ENCODE measurements at places on chromosomes 7 and 10. TPM values are rescaled to one million over a fixed set of nuclear protein-coding genes. Genes with fewer than 3 reads are reported as not detected.

DNA sequence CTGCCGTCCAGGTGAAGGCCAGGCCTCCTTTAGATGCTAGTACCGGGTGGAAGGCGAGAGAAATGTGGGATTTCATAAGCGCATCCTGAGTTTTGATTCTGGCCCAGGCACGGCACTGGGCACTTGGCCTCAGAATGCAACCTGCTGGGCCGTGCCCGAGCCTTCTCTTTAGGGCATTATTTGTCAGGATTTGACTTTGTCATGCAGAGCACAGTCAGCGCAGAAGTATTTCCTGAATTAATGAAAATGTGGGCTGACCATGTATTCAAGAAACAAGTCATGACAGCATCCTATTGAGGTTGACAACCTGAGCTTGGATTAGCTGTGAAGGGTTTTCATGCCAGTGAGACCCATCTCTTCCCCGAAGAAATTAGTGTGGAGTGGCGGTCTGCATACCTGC lies 34.4 kb downstream of the RCC1L start:
- DNase-seq = no peak

GRCh38 chr10:9091530-9092093 lies 1037.1 kb downstream of the GATA3 start:
- DNase-seq = no peak

GRCh38 chr10:73263693-73264347 lies 11.4 kb upstream of the MRPS16 start:
- DNase-seq = no peak

- DNase-seq = peak; percentile 89
Observed at GRCh38 chr7:155298288-155298833, 683 bp downstream of the INSIG1 start.

DNA sequence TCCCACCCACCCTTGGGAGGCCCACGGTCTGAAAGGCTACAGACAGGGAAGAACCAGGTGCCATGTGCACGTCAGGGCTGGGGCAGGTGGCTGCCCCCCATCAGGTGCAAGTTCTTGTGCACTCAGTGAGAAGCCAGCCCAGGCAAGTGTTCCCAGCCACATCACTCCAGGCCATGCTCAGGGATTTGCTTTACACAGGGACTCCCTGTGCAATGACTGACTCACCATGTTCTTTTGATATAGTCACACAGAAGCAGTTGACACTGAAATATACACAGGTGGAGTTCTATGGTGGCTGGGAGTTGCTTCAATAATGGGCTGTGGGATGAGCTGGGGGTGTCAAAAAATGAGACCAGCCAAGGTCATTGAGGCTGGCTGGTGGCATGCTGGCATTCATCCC lies 8.0 kb upstream of the CHST15 start:
- DNase-seq = no peak

- DNase-seq = no peak
Observed at GRCh38 chr7:42485301-42485766, 248.3 kb upstream of the GLI3 start.

GRCh38 chr10:88127269-88127668 lies 263.8 kb downstream of the PTEN start:
- no peak for DNase-seq

DNA sequence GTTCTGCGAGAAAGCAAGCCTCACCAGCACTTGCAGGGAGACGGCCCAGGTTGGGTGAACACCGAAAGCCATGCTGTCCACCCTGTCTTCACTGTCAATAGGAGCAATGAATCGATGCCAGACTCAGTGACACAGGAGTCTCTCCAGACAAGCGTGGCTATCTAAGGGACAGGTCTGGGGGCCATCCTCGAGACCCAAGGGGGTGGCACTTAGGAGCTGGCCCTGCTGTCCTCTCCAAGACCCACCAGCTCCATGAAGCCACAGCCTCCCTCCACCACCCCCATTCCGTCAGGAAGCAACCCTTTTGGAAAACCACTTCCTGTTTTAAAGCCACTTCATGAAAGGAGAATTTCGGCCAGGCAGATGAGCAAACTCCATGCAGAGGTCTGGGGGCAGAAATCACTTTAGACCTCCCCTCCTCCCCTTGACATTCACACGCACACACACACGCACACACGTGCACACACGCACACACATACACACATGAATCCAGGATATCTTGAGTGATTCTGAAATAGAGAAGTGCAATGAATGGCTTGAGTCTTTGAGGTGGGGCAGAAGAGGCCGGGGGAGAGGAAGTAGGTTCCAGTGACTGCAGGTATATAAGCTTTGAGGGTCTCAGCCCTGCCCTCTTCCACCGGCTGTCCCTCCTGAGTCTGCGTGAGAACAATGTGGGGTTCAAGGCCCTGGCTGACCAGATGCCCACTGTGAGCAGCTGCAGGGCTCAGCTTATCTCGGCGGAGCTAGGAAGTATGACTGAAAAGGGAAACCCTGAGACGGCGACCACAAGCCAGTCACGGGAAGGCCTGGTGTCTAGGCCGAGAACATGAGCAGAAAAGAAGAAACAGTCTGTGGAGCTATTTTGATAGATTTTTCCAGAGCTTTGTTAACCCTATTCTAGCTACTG lies 25.0 kb downstream of the RGS10 start:
- DNase-seq = peak; percentile 68

PON1 gene
- 1.7 TPM for total RNA-seq

NUTM2D gene
- 5.7 TPM for total RNA-seq

TMEM130 gene
- 5.3 TPM for total RNA-seq

FRAT2 gene
- 28.5 TPM for total RNA-seq

GPER1 gene
- 8.1 TPM for total RNA-seq

Data from upper lobe of left lung (tissue), 6 donors.